ENCODE measurements at places on chromosomes 16 and 17.

DNA sequence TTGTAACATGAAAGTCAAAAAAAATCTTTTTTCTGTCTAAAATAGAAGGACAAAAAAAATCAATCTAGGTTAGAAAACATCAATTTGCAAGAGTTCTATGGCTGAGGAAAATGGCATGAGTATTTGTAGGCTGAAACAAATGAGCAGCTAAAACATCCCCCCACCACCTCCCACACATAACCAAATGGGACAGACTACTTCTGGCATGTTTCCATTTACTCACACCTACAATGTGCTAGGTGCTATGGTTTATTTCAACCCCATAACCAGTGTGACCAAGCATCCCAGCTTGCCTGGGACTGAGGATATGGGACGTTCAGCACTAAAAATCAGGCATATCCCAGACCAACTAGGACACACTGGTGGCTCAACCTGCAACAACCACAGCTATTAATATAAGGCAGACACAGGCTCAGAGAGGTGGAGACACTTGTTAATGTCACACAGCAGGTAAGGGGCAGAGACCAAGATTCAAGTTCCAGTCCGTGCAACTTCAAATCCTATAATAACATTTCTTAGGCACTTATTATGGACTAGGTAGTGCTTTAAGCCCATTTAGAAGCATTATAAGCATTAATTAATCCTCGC lies 96.0 kb downstream of the XYLT1 start:
- no peak for DNase-seq

DNA sequence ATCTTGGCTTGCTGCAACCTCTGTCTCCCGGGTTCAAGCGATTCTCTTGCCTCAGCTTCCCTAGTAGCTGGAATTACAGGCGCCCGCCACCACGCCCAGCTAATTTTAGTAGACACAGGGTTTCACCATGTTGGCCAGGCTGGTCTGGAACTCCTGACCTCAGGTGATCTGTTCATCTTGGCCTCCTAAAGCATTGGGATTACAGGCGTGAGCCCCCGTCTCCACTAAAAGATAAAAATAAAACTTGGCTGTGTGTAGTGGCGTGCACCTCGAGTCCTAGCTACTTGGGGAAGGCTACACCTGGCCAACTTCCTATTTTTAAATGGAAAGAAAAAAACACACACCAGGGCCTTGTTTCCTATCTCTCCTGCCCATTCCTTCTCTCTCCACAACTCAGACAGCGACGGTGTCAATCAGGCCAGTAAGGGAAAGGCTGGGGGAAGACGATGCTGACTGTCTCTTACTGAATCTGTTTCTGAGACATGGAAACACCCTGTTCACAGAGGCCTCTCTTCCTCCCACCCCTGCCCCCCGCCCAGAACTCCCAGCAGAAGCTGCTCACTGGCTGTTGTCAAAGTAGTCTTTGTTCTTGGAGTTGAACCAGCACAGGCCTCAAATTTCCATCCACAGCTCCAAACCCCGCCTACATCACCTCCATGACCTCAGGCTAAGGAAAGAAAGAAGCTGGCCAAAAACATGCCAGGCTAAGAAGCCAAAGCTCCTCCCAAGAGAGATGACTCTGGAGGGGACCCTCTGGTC lies 96.6 kb downstream of the NXN start:
- DNase-seq = no peak

DNA sequence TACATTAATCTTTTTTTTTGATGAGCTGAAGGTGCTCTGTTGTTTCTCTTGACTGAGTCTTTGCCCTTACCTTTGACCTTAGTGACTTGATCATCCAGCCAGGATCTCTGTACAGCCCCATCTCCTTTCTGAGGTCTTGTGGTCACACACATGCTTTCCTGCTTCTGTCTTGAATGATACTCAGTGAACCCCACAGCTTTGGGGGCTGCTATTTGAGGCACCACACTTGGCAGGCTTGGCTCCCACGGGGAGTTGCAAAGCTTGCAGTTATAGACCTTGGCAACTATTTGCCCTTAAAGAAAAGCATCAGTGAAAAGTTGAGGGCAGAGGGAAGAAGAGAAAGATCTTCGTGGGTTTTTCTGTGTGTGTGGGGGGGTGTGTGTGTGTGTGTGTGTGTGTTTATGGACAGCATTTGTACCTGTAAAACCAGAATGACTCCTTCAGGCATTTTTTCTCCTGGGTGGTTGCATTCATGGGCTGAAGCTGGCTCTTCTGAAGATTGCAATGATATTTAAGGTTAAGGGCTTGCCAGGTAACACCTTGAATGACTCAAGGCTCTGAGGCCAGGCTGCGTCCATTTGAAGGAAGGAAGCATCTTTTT lies 101.6 kb downstream of the MSI2 start:
- DNase-seq = no peak

DNA sequence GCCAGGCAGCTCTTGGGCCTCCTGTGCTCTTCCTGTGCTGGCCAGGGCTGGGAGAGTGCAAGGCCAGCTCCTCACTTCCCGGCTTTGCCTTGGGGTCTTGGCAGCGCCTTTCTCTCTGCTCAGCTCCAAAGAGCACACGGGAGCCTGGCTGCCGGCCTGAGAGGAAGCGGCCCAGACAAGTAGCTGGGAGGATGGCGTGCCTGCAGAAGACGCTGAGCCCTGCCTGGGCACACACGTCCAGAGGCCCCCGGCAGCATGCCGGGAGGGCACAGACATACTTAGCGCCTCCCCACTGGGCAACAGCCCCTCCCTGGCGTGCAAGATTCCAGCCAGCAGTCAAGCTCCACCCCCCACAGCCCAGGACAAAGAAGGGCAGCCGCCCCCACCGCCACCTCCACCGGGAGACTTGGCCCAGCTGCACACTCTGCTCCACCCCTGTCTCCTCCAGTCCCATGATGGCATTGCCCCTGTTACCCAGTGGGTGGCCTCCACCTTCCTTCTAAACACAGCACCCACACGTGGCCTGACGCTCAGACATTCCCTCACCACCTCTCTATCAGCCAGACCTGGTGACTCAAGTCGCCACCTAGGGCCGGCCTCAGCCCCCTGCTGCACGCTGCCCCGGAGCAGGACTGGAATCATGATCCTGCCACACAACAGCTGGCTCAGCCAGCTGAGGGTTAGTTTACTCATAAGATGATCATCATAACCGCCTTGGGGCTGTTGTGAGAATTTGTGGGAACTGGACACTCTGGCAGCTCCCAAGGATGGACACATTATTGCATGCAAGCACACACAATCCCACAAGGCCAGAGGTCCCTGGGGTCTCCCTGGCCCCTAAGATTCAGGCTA lies 12.4 kb downstream of the SGCA start:
- DNase-seq = no peak

DNA sequence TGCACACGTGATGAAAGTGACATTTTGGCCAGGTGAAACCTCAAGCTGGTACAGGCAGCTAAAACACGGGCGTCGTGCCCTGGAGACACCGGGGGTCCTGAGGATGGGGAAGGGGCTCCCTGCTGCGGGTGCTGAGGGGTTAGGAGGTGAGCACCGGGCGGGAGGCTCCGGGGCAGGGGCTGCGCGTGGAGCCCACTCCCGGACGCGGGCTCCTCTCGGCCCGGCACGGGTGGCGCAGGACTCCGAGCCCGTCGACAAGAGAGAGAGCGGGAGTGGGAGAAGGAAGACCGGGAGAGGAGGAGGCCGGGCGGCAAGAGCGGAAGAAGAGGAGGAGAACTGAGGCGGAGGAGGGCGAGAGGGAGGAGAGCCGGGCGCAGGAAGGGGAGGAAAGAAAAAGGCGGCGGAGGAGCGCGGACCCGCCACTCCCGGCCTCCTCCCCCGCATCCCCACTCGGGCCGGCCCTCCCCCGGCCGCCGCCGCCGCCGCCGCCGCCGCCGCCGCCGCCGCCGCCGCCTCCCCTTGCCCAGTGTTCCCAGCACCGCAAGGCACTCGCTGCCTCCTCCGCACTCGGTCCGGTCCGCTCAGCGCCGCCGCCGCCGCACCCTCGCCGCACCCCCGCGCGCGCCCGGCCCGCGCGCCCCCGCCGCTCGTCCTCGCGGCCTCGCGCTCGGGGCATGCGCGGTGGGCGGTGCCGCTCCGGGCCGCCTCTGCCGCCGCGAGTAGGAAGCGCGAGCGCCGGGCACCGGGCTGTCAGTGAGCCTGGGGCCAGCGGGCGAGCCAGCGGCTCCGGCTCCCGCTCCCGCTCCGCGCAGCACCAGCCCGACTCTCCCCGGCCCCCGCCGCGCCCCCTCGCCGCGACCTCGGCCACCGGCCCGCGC lies at the start of gene PRKCA:
PRKCA (plus strand) TSS at position 750 of the 878 bp plus-strand sequence.
- DNase-seq = peak; percentile 43

DNA sequence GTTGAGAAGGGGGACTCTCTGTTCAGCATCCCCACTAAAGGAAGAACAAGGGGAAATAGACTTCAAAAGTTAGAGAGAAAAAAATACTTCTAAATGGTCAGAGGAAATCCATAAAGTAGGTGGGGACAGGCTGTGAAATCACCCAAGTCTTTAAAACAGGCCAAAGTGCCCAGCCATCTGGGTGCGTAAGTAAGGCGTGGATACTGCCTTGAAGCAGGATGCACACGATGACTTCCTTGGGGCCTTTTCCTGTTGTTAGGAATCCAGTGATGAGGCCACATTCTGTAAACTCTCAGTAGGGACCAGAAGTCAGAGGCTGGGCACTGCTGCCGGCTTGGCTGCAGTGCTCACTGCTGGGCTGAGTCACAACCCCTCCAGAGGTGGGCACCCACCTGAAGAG lies 9.2 kb downstream of the AXIN2 start:
- no peak for DNase-seq

DNA sequence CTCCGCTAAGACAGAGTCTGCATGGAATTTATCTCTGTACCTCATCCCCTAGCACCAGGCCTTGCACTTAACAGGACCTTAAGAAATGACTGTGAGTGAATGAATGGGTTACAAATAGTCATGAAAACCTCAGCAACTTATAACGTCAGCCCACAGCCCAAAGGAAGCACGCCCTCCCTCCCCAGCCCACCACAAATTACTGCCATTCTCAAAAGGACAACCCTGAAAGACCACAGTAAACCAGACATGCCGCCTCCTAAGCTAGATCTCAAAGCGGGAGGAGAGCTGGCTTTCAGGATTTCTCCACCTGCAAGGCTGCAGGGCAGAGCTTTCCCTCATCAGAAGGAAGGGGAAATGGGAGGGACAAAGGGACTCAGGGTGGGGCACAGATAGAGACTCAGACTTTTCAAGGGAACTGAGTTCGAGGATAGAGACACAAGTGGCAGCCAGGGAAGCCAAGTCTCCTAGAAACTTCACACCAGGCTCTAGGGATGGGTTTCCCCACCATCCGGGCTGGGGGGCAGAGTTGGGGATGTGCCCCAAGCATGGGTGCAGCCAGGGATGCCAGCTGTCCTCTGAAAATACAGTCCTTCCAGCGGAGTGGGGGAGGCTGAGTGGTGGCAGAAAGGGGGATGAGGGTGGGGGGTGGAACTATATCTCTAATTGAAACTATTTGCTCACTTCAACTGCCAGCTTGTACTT lies 56.7 kb downstream of the PLXDC1 start:
- DNase-seq = peak; percentile 11

- no peak for DNase-seq
Measured at GRCh38 chr16:619476-620100, 11.2 kb upstream of the WFIKKN1 start.

- no peak for DNase-seq
Measured at GRCh38 chr16:77302674-77303073, 103.5 kb downstream of the SYCE1L start.

- DNase-seq = no peak
Measured at GRCh38 chr16:67857547-67858233, 10.2 kb upstream of the CENPT start.

DNA sequence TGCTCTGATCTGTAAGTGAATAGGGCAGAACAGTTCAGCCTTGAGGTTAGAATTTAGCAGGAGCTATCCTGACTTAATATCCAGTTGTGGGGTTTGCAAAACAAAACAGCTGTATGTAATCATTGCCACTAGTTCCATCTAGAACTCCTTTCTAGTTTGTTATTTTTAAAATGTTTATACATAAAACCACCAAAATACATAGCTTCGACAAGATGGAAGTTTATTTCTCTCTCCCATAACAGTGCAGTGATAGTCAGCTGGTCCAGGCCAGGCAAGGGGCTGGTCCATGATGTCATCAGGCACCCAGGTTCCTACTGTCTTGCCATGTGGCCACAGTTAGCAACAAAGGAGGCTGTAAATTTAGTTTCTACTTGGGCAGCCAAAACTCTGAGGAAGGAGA lies 10.5 kb upstream of the PLK1 start:
- DNase-seq = no peak

DNA sequence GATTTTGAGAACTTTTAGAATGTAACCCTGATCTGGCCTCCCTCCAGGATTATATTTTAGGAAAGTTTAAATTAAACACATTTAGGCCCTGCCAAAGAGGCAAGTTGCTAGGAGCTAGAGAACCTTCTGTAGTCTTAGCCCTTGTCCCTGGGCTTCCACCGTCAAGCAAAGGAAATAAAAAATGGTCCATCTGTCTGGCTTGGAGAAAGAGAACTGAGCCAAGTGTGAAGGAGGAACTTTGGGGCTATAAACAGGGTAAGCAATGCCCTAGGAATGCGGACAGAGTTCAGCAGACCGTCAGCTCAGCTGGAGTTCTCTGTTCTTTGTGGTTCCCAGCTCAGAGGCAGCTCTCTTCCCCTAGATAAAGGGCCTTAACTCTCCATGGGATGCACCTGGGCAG lies 29.6 kb downstream of the RCVRN start:
- no peak for DNase-seq

DNA sequence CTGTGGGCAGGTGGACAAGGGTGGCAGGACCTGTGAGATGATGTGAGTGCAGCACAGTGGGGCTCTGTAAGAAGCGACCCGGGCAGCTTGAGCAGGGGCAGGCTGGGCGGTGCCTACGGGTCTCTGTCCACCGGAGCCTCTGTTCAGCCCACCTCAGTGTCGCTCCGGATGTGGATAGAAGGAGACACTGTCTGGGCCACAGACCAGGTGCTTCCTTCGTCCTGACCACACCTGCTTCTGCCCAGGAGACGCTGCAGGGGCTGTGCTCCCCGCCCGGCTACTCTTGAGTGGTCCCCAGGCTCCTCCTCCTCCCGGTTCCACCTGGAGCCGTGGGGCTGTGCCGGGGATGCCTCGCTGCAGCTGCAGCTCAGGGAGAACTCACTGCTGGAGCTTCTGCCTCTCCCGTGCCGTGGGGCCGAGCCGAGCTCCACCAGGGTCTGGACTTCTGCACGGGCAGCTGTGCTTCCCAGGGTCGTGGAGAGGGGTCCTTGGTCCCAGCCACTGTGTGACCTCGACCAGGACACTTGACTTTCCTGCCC lies 21.5 kb downstream of the METRNL start:
- DNase-seq = no peak

DNA sequence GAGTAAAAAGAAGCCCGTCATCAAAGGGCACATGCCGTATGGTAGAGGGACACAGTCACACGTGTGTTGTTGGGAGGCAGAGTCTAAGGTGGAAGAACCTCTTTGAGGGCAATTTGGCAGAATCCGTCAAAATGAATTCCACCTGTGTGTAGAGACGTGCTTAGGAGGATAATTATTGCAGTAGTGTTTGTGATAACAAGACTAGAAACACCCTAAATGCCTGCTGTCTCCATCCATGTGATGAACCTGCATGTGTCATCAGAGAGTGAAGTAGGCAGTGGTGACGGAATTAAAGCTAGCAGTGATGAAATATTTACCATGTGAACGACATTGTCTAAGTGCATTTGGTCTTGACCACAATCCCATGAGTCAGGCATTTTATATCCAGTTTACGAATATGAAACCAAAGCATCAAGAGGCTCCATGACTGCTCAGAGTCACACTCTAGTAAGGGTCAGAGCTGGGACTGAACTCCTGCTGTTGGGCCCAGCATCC lies 61.3 kb upstream of the ADORA2B start:
- no peak for DNase-seq

GRCh38 chr17:56424005-56424404 lies 169.5 kb upstream of the NOG start:
- DNase-seq = no peak

Data from stimulated activated CD8-positive, alpha-beta memory T cell treated with anti-CD3 and anti-CD28 coated beads, Interleukin-4, amount 100 ng/mL, for 1 hour (primary cell).